ENCODE measurements at places on chromosomes 12 and 14.

GRCh38 chr14:100781952-100782351, 44.0 kb upstream of the MEG3 start:
- DNase-seq = no peak

DNA sequence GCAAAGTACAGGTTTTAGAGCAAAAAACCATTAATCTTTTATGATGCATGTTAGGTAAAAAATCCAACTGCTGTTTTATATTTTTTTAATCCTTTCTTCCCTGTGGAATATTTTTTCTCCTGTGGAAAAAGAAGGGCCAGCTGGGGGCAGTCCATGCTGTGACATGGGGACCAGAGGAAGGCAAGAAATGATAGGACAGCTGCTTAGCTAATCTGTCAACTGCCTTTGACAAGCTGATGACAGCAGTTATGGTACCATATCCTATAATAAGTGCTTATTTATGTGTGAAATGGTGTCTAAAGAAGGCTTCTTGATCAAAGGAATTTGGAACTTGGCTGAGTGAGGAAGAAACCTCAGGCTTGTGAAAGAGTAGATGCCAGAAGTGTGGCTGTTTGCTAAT, 452.4 kb upstream of the NOVA1 start:
- no peak for DNase-seq

DNA sequence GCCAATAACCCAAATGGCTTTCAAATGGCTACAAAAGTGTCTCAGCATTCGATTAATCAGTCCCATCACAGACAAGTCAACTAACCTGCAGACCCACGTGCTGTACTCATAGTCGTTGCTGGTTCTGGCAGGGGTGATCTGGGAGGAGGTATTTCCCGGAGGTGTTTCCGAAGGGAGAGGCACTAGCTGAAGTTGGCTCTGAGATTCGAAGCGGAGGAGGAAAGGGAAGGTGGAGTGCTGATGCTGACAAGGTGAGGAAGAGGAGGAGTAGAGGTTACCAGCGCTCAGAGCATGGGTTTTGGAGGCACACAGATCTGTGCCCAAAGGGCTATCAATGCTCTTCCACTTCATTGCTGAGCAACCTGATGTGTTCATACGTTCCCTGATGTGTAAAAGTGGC, 20.5 kb upstream of the COL2A1 start:
- no peak for DNase-seq

DNA sequence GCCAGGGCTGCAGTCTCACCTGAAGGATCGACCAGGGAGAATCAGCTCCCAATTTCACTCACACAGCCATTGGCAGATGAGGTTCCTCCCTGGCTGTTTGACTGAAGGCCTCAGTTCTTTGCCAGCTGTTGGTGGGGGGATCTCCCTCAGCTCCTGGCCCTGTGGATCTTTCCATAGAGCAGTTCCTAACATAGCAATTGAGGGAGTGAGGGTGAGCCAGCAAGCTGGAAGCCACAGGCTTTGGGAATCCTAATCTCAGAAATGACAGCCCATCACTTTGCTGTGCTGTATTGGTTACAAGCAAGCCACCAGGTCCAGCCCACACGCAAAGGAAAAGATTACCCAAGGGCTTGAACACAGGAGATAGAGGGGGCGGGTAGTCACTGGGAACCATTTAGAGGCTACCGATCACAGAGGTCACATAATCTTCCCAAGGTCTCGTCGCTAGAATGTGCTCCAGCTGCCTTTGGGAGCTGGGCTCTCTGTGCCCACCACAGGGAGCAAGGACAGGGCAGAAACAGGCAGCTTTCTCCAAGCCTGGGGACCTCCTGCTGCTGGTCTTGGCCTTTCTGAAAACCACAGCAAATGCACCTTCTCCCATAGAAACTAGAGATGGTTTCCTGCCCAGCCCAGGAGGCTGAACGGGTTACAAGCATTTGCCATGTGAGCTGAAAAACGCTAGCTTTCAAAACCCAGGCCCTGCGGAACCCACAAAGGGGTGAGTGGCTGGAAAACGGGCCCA, 4.6 kb upstream of the OTUB2 start:
- DNase-seq = no peak

DNA sequence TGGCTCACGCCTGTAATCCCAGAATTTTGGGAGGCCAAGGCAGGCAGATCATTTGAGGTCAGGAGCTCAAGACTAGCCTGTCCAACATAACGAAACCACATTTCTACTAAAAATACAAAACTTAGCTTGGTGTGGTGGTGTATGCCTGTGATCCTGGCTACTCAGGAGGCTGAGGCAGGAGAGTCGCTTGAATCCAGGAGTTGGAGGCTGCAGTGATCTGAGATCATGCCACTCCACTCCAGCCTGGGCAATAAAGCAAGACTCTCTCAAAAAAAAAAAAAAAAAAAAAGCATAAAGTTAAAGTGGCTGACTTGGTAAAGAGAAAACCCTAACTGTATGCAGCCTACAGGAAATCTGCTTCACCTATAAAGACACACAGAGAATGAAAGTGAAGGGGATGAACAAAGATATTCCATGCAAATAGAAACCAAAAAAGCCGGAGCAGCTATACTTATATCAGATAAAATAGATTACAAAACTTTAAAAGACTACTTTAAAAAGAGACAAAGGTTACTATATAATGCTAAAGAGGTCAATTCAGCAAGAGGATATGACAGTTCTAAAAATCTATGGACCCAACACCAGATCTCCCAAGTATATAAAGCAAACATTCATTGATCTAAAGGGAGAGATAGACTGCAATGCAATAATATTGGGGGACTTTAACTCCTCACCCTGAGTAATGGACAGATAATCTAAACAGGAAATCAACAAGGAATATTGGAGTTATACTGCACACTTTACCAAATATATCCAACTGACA, 4.1 kb downstream of the CLEC2B start:
- DNase-seq = no peak

DNA sequence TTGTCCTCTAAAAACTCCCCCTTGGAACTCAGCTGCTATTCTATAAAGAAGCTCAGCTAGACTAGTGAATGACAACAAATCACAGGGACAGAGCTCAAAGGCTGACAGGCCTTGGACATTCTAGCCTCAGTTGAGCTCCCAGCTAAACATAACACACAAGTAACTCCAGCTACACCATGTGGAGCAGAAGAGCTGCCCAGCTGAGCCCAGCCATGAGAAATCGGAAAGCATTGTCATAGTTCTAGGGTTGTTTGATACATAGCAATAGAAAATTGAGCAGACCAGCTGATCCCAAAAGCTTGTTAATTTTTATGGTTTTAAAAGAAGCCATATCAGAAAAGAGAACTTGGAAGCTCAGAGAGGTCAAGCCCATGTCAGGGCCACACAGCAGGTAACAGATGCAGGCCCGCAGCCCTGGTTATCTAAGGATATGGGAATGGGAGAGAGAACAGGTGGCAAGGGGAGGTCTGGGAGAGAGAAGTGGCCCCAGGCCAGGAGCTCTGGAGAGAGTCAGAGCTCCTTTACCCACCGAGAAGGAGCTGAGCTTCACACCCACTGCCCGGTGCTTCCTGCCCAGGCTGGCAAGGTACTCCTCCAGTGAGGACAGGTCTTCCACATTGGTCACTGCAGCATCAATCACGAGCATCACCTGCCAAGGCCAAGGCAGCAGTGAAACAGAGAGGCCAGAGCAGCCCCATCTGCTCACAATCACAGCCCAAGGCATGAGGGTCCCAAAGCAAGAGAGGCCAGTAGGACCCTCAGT, 2.9 kb downstream of the NGB start:
- no peak for DNase-seq

GRCh38 chr12:92396647-92397252, 251.1 kb upstream of the BTG1 start:
- DNase-seq = no peak
